ENCODE measurements at places on chromosomes 7 and 10.

- no peak overlapping the region for H3K27ac ChIP-seq
- H3K27me3 ChIP-seq = no peaks in the 10 kb centered on the region
- H3K36me3 ChIP-seq = no peaks in the 10 kb centered on the region
- H3K4me3 ChIP-seq = no peak overlapping the region
Measured at GRCh38 chr10:133055470-133055869, 32.3 kb upstream of the ADGRA1 start.

- no peak overlapping the region for H3K27ac ChIP-seq
- DNase-seq = no peak
- H3K27me3 ChIP-seq = peaks cover 7% of the 10 kb centered on the region
- no peaks in the 10 kb centered on the region for H3K4me1 ChIP-seq
- no peaks in the 10 kb centered on the region for H3K36me3 ChIP-seq
Measured at GRCh38 chr7:74476626-74477025, 22.9 kb downstream of the GTF2IRD1 start.

- no peaks in the 10 kb centered on the region for H3K4me1 ChIP-seq
- peaks cover 30% of the 10 kb centered on the region for H3K27me3 ChIP-seq
- DNase-seq = no peak
Measured at GRCh38 chr10:122310311-122311050, 39.4 kb downstream of the BTBD16 start.

DNA sequence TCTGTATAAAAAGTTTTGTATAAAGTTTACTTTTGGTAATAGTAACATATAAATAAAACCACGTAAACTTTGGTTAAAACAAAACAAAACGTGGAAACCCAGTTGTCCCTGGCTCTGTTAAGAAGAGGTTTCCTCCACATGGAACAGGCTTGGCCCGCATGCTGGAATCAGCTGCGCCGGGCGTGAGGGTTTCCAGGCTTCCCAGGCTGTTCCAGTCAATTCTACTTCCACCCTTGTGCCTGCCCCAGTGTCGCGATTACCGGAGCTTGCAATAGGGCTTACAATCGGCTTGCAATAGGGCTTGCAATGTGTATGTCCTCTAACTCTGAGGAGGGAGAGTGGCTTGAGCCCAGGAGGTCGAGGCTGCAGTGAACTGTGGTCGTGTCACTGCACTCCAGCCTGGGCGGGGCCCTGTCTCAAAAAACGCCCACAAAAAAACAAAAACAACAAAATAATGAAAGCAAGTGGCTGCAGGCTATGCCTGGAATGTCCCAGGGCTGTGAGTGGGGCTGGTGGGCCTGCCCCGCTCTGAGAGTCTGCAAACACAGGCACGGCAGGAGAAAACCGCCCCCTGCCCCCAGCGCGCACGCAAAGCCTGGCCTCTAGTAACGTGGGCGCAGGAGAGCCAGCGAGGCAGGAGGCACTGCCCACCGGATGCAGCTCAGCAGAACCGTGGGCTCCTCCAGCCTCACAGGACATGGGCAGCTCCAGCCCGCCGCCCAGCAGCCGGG, 16.3 kb downstream of the CYP2W1 start:
- H3K27me3 ChIP-seq = no peaks in the 10 kb centered on the region
- no peaks in the 10 kb centered on the region for H3K4me1 ChIP-seq
- H3K36me3 ChIP-seq = peaks cover 18% of the 10 kb centered on the region
- DNase-seq = no peak
- no peak overlapping the region for H3K4me3 ChIP-seq
- no peak overlapping the region for H3K27ac ChIP-seq

DNA sequence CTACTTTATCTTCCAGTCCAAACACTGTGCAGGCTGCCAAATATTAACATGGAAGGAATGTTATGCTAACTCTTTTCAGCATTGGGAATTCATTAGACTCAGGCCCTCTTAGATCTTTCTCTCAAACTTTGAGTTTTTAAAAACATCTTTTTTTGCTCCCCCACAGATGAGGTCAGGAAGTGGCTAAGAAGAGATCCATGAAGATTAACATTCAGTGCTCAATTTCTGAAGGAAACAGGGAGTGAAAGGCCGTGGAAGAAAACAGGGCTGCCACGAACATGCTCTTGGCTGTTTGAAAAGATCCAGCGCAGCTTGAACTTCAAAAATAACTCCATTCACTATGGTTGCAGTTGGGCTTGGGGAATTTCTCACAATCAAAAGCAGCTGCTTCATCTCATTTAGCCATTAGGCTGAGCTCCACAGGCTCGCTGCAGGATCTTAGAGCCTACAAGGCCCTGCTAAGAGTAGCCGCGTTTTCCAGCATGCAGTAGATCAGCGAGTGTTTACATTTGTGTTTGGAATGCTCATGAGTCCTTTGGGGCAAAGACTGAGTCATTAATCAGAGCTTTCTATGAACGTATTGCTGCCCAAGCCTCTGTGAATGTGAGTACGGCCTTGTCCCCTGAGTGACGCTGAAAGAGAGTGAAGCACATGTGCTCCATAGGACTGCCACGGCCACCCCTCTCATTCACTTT, 41.2 kb upstream of the TNS3 start:
- H3K4me1 ChIP-seq = no peaks in the 10 kb centered on the region
- no peak overlapping the region for H3K4me3 ChIP-seq
- H3K27me3 ChIP-seq = no peaks in the 10 kb centered on the region
- no peak overlapping the region for H3K27ac ChIP-seq

DNA sequence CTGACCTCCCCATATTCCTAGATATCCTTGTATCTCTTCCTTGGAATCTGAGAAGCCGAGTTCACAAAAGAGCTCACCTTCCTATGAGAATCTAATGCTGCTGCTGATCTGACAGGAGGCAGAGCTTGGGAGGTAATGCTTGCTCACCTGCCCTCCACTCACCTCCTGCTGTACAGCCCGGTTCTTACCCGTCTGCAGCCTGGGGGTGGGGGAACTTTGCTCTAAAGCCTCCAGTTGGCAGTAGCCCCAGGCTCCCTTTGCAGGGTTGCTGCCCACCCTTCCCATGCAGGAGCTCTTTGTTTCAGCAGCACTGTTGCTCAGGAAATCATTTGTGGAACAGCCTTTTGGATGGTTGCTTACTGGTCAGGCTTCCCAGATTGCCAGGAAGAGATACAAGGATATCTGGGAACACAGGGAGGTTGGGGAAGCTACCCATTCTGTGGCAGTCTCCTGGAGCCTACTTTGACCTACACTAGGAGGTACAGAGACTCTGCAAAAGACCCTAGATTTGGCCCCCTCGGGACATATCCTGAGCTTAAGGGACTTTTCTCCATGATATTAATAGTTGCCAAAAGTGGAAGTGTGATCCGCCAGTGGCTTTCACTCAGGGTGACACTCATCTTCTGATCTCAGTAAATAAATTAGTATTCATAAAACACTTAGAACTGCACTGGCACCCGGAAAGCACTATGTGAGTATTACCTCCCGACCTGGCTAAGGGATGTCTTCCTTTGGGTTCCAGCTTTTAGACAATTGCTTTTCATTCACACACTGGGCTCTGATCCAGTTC, 363.7 kb upstream of the PODXL start:
- no peak overlapping the region for H3K27ac ChIP-seq
- H3K36me3 ChIP-seq = no peaks in the 10 kb centered on the region
- H3K4me1 ChIP-seq = peaks cover 3% of the 10 kb centered on the region
- no peaks in the 10 kb centered on the region for H3K27me3 ChIP-seq
- no peak for DNase-seq
- H3K4me3 ChIP-seq = no peak overlapping the region

DNA sequence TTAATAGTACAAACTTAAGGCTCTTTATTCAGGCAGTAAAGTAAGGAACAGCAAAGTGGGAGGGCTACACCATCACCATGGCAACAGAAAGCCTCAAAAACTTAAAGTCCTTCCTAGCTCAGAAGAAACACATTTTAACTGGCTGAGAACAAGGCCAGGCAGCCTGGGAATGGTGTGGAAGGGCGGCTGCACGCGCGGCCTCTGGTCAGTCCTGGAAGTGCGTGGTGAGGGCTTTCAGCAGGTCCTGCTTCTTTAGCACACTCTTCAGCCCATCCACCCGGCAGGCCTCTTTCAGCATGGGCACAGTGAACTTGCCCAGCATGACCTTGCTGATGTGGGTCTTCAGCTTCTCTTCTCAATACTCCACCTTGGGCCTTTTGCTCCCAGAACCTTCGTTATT, 133.0 kb downstream of the CYP26A1 start:
- H3K4me1 ChIP-seq = no peaks in the 10 kb centered on the region
- no peak overlapping the region for H3K27ac ChIP-seq
- no peak overlapping the region for H3K4me3 ChIP-seq
- no peaks in the 10 kb centered on the region for H3K36me3 ChIP-seq
- DNase-seq = no peak

DNA sequence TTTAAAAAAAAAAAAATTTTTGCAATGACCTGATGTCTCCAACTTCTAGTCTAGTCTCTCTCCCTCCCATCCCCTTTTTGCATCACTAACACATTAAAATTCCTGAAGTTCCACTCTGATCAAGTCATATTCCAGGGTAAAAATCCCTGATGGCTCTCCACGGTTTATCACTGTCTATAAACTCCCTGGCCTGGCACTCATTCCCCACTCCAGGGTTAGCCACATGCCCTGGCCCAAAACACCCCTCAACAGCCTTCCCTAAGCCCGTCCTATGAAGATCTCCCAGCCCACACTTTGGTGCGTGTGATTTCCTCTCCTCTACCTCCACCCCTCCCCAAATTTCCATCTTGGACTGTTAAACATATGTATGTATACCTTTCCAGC, 125.4 kb downstream of the JAZF1 start:
- no peak for DNase-seq
- peaks cover 41% of the 10 kb centered on the region for H3K4me1 ChIP-seq
- H3K27me3 ChIP-seq = no peaks in the 10 kb centered on the region
- H3K36me3 ChIP-seq = no peaks in the 10 kb centered on the region
- H3K27ac ChIP-seq = peak overlapping the region; percentile 14
- no peak overlapping the region for H3K4me3 ChIP-seq

GRCh38 chr10:12186323-12186722, 9.4 kb downstream of the NUDT5 start:
- no peak overlapping the region for H3K4me3 ChIP-seq
- no peaks in the 10 kb centered on the region for H3K27me3 ChIP-seq
- no peak for DNase-seq
- H3K4me1 ChIP-seq = peaks cover 9% of the 10 kb centered on the region

DNA sequence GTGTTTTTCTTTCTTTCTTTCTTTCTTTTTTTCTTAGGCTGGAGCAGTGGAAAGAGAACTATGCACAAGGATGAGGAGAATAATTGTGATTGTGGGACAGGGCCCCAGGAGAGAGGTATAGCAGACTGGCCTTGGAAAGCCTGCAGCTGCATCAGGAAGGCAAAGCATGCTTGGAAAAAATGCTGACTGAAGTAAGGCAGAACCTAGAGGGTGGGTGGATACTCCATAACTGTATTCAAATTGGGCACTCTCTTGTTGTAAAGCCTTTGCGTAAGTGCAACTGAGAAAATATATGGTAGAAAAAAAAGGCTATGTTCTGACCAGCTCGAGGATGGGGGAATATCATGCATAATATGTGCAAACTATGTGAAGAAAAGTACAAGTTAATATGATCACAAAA, 39.5 kb downstream of the PDK4 start:
- no peaks in the 10 kb centered on the region for H3K36me3 ChIP-seq
- H3K27me3 ChIP-seq = peaks cover 8% of the 10 kb centered on the region
- DNase-seq = no peak
- H3K27ac ChIP-seq = no peak overlapping the region
- H3K4me1 ChIP-seq = no peaks in the 10 kb centered on the region

GRCh38 chr10:75743291-75743778, 311.9 kb downstream of the LRMDA start:
- H3K36me3 ChIP-seq = no peaks in the 10 kb centered on the region
- H3K4me3 ChIP-seq = no peak overlapping the region
- no peak for DNase-seq
- H3K4me1 ChIP-seq = no peaks in the 10 kb centered on the region

GRCh38 chr7:132501956-132502355, 74.3 kb downstream of the PLXNA4 start:
- H3K27ac ChIP-seq = no peak overlapping the region
- no peak for DNase-seq
- no peaks in the 10 kb centered on the region for H3K36me3 ChIP-seq
- H3K4me3 ChIP-seq = no peak overlapping the region

DNA sequence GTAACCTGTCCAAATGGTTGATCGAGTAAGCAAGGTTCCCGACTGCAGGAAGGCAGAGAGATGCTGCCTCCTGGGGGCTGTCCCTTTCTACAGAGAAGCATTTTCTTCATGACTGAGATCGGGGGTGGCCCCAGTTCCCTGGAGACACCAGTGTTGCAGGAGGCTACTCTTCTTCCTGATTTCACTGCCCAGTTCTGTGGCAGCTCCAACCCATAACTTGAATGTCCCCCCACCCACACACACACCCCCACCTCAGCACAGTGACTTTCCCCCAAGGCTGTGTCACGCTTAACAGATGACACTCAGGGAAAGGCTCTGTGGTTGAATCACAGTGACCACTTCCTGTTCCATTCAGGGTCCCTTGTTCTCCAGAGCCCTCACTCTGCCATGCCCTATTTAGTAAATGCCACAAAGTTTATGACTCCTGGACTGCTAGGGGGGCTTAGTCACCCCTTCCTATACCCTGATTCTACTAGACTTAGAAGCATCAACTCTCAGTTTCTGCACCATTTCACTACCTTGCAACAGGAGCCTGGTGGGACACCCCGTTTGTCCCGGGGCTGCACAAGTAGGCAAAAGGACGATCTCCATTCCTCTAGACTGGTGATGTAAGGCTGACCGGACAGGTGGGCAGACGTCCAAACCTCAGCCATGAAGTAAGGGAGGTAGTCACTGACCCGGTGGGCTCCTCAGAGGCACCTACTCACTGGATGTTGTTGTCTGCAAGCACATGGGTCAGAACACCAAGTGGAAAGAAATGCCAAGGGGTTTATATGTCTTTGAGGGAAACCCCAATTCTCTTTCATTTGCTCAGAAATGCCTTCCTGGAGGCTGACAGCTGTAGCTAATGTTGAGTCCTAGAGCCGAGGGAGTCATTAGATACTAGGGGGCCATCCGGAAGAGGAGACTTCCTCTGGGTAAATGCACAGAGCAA, 31.3 kb upstream of the SMC3 start:
- DNase-seq = peak; percentile 47
- H3K4me3 ChIP-seq = peak overlapping the region; percentile 46
- H3K27ac ChIP-seq = no peak overlapping the region
- no peaks in the 10 kb centered on the region for H3K27me3 ChIP-seq
- no peaks in the 10 kb centered on the region for H3K36me3 ChIP-seq

DNA sequence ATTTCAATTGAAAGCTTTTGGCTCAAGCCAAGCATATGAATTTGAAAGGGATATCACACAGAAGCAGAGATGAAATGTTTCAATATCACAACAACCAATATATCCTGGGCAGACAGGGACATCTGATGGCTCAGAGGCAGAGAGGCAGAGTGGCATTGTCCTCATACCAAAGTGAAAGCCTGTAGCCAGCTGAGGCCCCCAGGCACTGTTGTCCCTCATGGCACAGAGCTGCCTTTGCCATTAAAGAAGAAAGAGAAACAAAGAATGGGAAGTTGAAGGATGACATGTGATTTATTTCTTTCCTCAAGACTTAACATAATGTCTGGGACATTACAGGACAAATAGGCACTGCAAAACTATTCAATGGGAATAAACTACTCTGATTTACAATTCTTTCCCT, 504.3 kb upstream of the PCDH15 start:
- H3K4me3 ChIP-seq = no peak overlapping the region
- H3K4me1 ChIP-seq = no peaks in the 10 kb centered on the region
- H3K36me3 ChIP-seq = no peaks in the 10 kb centered on the region
- no peak for DNase-seq
- no peaks in the 10 kb centered on the region for H3K27me3 ChIP-seq

Measured in effector memory CD8-positive, alpha-beta T cell (primary cell).